ENCODE measurements at places on chromosomes 7 and 10.
A peak's percentile ranks its signal among the peaks of the same experiment; 100 is the strongest.

- peak; percentile 33 for DNase-seq
These were observed 295.6 kb downstream of the FGFR2 start for GRCh38 chr10:121302541-121303180.

GRCh38 chr10:317926-318325 lies 182.7 kb downstream of the ZMYND11 start:
- no peak for DNase-seq

DNA sequence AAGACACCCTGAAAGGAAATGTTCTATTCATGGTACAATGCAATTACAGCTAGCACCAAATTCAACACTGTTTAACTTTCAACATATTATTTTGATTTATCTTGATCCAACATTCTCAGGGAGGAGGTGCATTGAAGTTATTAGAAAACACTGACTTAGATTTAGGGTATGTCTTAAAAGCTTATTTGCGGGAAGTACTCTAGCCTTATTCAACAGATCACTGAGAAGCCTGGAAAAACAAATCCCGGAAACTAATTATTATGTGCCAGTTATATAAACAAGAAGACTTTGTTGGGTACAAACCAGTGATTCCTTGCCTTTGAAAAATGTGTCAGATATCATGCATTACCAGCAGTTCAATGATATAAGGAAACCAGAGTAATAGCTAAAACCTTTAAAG lies 160.1 kb downstream of the CFTR start:
- DNase-seq: no peak

DNA sequence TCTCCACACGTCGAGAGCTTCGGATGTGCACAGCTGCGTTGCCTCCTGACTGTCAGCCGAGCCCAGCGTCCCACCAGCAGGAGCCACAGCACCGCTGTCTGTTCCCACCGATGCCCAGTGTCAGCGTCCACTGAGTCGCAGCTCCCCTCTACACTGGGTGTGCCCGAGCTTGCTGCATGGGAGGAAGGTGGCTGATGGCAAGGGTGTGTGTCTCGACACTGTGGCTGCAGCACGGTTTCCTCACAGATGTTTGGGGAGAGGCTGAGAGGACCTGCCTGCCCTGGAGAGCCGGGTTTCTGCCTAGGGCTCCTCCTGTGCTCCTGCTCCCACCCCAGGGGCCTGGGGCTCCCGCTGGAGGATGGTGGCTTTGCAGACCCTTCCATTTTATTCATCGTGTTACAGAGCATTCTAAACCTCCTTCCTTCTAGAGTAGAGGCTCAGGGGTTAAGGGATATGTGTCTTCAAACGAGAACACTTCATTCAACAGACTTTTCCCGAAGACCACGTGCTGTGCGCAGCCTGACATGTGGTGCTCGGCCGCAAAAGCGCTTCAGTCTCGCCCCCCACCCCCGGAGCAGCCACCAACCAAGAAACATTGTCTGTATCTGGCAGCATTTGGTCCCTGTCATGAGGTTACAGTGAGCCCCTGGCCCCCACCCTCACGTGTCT lies 384.8 kb downstream of the DNAJB6 start:
- DNase-seq: no peak

DNA sequence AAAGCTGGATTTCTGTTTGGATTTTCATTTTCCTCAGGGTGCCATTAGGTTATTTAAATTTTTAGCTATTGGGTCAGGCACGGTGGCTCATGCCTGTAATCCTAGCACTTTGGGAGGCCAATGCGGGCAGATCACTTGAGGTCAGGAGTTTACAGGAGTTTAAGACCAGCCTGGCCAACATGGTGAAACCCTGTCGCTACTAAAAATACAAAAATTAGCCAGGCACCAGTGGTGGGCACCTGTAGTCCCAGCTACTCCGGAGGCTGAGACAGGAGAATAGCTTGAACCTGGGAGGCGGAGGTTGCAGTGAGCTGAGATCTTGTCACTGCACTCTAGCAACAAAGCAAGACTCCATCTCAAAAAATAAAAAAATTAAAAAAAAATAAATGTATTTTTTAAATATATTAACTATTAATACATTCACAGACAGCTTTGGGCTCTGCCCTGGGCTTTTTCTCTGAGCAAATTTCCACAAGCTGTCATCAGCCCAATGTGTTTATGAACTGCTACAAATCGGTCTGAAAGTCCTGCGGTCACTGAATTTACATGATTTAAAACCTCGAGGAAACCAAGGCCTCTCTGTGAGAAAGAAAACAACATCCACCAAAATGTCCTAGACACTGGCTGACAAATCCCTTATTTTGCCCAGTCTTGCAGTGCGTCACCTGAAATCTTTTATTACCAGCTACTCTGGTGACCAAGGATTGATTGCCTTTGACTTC lies 19.2 kb upstream of the PLEKHS1 start:
- no peak for DNase-seq

GRCh38 chr10:103618575-103619423 lies 125.3 kb downstream of the NEURL1 start:
- no peak for DNase-seq

DNA sequence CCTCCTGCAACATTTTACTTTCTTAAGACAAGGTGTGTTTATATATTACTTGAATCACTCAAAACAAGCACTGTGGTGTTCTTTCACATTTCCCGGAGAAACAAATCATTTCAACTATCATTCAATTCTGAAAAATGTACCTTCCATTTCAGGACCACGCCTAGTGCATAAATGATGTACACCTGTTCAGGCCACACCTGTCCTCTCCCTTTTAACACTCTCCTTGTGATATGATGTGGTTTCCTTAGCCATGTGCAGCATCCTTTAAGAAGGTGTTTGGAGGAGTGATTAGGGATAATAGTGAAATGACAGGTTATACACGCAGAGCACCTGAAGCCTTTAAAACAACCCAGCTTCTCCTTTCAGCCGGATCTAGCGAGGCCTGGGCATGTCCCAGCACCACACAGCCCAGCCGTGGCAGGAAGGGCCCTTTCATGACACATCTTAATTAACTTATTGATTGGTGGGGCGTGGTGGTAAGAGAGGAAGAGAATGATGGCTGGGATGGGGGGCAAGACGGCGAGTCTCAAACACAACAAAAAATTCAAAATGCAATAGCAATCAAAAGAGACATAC lies 26.9 kb downstream of the ABLIM1 start:
- DNase-seq: peak; percentile 12

- no peak for DNase-seq
These were observed 55.0 kb upstream of the CXCL12 start for GRCh38 chr10:44439958-44440244.

DNA sequence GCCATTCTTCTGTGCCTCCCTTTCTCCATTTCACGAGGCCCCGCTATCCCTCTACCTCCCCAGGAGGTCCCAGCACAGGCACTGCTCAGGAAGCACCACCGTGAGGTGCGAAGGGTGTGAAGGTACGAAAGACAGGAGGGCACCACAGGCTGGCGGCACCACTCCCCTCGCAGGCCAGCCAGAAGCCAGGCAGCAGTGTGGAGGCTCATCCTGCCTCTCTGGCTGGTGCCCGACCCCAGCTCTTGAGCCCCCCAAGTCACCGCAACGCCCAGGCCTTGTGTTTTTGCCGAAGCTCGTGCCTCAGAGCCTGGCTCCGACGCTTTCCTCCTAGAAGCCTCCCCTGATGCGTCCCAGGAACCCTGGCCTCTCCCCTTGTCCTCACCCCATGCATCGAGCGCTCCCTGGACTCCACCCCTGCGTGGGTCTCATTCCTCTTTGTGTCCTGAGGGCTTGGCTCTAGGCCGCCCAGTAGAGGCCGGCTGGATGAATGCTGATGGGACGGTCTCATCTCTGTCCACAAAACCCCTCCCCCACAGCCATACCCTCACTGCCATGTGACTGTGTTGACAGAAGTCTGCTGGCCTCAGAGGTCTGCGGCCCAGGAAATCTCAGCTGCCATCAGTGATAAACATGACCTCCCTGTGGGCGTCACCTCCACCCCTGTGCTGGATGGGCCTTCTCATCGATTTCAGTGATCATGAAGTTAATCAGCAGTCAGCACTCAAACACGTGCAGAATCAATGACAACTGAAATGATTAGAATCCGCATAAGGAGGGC lies 19.3 kb downstream of the BRI3 start:
- DNase-seq: no peak

DNA sequence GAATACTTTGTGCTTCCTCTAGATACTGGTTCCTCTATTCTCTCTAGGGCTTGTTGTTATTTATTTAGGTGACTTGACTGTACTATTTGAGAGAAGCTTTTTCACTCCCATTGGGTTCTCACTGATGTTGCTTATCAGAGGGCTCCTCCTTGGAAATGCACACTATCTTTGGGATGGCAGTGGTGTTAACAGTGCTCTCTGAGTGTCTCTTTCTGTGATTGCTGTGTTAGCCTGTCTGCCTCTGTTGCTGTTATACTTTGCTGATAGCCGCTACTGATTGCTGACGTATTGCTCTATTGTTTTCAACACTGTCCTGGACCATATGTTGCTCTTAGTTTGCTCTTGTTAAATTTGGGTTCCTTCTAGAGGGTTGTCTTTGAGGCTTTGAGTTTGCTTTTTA lies 34.7 kb downstream of the ZNF33A start:
- no peak for DNase-seq

- no peak for DNase-seq
These were observed 189.6 kb downstream of the TMEM178B start for GRCh38 chr7:141263508-141263907.

GRCh38 chr7:105210721-105211205 lies 178.0 kb downstream of the SRPK2 start:
- no peak for DNase-seq

GRCh38 chr10:120069700-120070099 lies 177.2 kb downstream of the SEC23IP start:
- no peak for DNase-seq

DNA sequence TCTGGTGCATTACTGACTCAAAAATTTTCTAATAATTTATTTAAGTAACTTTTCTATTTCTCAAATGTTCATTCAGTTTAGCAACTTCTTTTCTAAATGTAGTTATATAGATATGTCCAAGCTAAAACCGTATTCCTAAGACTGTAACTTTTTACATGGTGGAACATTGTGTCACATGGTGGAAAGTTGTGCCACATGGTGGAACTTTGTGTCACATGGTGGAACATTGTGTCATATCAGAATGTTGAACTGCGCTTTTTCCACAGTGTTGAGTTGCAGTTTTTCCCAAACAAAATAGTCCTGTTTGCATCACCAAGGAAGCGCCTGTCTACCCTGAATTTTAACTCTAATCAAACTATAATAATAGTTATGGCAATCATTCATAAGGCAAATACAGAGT lies 109.3 kb downstream of the ANKRD30A start:
- DNase-seq: no peak

DNA sequence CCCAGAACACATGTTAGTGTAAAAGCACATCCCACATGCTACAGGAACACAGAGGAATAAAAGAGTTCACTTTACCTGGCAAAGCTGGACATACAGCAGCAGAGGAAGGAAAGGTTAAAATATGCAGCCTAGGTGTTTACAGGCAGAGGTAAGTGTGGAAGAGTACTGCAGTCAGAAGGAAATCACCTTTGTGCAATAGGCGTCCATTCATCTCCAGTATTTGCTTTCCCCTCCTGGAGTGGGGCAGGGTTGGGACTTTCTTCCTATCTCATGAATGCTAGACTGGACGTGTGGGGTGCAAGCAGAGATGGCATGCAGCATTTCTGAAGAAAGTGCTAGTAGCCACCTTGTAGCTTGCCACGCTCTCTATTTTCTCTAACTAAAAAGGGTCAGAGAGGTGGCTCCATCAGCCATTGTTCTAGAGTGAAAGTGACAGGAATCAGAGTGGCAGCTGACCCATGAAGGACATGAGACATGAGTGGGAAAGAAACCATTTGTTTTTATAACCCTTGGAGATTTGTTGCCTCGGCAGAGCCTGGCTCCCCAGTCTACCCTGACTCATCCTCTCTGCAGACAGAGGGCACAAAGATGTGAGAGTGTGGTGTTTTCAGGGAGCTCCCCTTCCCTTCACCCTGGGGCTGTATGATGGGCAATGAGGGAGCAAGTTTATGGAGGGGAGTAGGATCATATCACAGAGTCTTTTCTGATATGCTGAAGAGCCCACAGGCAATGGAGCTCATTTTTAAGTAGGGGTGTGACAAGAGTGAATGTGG lies 101.2 kb upstream of the SEC61G start:
- DNase-seq: no peak

DNA sequence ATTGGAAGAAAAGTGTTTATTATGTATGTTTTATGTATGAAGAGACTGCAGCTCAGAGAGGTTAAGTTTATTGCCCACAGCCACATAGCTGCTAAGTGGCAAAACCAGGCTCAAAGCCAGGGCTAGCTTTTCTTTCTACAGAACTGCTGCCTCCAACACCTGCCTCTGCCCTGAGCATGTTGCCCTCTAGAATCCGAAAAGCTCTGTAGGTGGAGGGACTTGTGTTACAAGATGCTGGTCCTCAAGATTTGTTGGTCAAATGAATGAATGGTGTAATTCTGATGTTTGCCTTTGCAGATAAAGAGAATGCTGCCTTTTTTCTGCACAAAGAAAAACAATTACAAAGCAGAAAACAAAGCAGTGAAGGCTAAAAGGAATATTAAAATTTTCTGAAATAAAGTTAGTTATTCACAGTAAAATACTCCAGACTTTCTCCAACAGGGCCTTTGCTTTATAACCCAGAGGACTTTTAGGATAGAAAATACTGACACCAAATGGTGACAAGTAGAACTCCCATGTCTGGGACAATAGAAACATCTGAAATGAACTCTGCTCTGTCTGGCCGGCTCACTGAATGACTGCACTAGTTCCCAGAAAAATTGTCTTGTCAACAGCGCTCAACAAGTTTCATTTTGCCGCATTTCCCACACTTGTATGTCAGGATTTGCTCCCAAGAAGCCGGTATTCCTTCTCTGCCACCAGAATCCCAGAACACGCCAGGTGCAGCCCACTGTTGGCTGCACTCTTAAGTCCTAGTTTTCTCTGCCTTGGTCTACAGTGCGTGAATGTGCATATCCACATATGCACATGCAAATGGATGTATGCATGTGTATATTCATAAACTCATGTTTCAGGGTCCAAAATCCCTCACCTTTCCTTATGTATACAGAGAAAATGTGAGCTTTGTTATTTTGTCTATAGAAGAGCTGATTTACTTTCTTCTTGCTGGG lies 11.0 kb upstream of the DNTT start:
- DNase-seq: peak; percentile 47

- no peak for DNase-seq
These were observed 138.8 kb upstream of the UNC5B start for GRCh38 chr10:71073451-71074175.

DNA sequence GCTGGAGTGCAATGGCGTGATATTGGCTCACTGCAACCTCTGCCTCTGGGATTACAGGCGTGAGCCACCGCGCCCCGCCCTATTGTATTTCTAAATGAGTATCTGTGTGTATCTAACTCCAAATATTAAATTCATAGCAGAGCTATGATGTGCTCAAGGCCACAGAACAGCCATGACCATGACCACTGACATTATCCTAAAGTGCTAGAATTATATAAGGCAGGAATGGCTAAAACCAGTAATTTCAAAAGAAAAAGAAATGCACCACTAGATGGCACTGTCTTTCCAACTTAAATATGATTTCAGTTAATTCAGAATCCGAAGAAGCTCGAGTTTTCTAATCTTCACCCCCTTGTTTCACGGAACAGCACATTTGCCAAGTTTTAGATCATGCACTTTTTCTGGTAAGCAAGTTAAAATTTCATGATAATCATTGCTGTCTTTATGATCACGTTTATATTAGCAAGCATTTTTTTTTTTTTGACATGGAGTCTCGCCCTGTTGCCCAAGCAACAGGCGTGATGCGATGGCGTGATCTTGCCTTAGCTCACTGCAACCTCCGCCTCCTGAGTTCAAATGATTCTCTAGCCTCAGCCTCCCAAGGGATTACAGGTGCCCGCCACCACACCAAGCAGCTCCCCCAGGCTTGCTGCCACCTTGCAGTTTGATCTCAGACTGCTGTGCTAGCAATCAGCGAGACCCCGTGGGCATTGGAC lies 65.3 kb downstream of the OR13A1 start:
- peak; percentile 64 for DNase-seq

GRCh38 chr7:134636008-134636449 lies 10.6 kb upstream of the BPGM start:
- no peak for DNase-seq

All from HAP-1 (cell line).